ENCODE measurements at places on chromosomes 3 and 15.

GRCh38 chr15:63484433-63485186 lies 19.8 kb upstream of the USP3 start:
- DNase-seq: no peak

- no peak for DNase-seq
Measured at GRCh38 chr3:182986021-182986420, 5.7 kb upstream of the DCUN1D1 start.

GRCh38 chr15:100716456-100717085 lies 114.2 kb downstream of the ASB7 start:
- DNase-seq: no peak

DNA sequence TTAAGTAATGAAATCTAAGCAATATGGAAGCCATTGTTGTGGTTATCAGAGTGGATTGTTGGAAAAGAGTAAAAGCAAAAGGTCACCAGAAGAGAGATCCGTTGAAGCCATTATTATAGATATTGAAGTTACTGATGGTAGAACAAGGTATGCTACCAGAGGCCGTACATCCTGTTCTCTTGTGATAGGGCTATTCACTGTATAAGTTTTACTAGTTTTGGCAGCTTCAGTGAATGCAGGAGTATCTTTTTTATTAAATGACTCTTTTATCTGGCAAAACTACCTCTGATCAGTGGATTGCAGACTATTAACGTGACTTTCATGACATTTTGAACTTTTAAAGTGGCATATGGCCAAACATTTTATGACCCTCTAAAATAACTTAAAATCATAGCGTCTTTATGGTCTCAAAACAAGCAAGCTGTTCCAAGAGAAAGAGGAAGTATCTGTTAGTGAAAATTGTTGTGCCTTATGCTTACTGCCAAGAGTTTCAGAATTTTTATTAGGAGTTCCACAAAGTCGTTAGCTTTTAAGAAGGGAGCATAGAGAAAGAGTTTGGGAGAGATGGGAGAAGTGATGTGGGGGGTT lies 102.9 kb downstream of the LRRC49 start:
- DNase-seq: no peak

DNA sequence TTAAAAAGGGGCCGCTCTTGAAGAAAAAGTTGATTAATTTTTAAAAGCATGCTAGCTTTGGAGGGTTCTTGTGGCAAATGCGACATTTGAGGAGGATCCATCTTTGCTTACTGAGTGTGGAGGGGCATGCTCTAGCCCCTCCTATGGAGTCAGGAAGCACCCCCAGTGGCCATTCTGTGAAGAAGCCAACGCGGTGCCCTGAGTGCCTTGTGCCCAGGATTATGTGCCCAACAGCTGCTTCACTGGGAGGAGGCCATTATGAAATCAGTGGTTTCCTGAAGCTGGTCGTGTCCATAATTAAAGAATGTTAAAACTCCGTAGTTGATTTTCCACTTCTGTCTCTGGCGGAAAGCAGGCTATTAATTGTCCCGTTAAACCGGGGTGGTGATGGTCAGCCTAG lies 69.1 kb upstream of the TNFAIP8L3 start:
- DNase-seq: no peak

- DNase-seq: no peak
Measured at GRCh38 chr3:45885979-45886705, at the start of gene CCR9. Gene CCR9 (plus strand): TSS chr3:45886543. CDS start chr3:45894934, 8,391 bp downstream.

GRCh38 chr15:100075229-100075628 lies 266.5 kb downstream of the ADAMTS17 start:
- no peak for DNase-seq

GRCh38 chr3:39302178-39302577 lies 22.3 kb upstream of the CX3CR1 start:
- DNase-seq: no peak

DNA sequence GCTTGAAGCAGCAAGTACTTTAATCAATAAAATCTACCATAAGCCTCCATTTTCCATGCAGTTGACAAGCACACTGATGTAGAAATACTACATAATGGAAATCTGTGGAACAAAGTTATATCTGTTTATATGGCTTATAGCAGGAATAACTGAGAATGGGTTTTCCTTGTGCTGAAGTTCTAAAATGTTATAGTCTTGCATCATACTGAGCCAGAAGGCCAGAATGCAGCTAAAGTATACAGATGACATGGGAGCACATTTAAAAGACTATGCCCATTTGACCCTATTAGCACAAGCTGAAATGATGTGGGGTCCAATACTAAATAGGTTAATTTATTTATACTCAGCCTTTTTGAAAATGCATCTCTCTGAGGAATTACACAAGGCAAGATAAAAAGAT lies 25.1 kb downstream of the SLC24A5 start:
- no peak for DNase-seq

GRCh38 chr15:98827217-98827616 lies 178.9 kb downstream of the IGF1R start:
- DNase-seq: no peak

GRCh38 chr3:480070-480469 lies 283.5 kb downstream of the CHL1 start:
- no peak for DNase-seq

DNA sequence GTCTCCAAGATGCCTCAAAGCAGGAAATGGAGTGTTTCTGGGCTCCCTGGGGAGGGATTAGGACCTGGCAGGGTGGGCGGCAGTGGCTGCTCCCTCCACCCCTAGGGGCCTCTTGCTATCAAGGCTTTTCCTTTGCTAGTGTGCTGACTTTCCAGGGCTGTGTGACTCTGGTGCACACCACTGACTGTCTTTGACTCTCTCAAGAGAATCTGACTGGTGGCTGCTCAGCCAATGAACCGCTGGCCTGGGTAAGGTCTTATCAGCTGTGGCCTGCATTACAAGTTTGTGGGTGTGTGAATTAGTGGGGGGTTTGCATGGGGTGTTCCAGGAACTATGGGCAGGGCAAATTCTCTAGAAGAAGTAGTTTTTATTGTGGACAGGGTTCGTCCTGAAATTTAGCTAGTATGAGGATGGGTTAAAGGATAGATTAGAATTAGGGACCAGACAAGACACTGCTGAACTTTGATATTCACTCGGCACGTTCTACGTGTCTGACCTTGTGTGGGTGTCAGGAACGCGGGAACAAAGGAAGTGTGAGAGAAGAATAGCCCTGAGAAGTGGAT lies 29.5 kb downstream of the SIAH2 start:
- DNase-seq: no peak

DNA sequence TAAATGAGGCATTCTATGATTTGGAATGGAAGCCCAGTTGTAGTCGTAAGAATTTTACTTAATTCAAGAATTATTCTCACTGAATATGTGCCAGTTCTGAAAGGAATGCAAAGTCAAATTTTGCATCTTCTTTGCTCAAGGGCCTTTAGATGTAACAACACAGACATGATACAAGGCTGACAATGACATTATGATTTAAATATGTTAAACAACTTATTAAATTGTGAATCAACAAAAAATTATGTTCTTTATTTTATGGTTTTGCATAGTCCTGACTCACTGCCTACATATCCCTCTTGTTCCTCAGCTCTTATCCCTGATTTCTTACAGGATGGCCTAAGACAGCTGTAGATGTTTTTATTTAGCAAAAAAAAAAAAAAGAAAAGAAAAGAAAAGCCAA lies 170.9 kb upstream of the NR2E3 start:
- no peak for DNase-seq

DNA sequence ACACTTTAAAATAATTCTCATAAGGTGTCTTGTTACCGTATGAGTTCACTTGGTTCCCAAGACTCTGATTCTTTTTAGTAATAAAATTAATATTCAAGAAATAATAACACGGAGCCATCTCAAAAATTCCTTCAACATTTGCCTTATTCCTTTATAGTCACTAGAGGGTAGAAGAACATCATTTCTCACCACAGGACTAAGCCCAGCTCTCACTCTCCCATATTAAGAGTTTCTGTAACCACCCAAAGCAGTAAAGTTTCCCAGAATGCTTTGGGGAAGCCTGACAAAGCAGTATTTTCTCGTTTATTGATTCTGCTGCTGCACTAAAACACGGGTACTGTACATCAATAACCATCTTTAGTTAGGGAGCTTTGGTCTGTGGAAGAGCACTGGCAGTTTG lies 114.9 kb downstream of the MCTP2 start:
- no peak for DNase-seq

GRCh38 chr3:71441217-71441924 lies 142.2 kb downstream of the FOXP1 start:
- DNase-seq: no peak

GRCh38 chr15:33066584-33066983 lies 127.9 kb downstream of the FMN1 start:
- no peak for DNase-seq

DNA sequence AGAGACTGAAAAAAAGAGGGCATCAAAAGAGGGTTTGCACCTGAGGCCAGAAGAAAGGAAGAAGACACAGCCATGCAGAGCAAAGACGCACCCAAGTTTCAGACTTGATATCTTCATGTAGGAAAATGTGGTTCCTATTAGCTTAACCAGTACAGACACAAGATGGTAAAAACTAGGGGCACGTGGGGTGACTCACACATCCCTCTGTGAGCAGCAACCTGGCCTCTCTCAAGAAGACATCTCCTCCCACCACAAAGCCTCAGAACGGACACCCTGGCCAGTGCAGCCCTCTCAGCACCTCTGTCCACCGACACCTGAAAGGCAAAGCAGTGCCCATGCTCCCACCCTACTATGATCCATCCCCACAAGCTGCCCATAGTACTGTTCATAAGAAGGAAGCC lies 33.3 kb downstream of the GLB1 start:
- no peak for DNase-seq

GRCh38 chr3:111776827-111777483 lies 82.1 kb upstream of the PHLDB2 start:
- DNase-seq: no peak

GRCh38 chr3:126538966-126539365 lies 15.0 kb downstream of the CHST13 start:
- no peak for DNase-seq

DNA sequence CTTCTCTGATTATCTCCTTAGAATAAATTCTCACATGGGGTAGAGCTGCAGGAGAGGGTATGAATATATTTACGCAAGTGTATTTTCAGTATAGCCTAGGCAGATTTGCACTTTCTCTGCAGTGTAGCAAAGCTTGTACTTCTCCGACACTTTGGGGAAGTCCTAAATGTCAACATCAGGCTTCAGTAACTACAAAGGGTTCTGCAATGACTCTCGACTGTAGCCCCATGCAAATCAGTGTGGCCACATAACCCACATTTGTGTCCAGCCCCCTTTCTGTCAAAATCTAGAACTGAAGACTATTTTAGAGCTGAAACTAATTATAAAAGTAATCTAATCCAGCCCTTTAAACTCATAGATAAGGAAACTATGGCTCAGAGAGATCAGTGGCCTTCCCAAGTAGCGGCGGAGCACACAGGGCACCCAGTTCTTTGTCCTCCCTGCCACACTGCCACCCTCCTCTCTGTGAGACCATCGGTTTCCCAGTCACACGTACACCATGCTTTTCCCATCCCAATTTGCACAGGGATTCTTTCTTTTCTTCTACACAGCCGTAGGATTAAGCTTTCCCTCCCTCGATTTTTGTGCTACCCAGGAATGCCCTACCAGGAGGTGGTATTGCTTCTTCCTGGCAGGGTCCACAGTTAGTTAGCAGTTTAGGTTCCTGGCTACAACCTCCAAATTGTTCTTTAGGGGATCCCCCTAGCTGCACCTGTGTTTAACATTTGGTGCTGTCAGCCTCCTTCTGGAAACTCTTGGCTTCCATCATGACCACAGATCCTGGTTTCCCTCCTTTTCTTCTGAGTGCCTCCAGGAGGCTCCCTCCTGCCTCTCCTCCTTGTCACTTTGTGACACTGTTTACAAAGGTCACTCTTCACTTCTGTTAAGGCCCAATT lies 22.9 kb downstream of the MRAS start:
- DNase-seq: no peak

- no peak for DNase-seq
Measured at GRCh38 chr3:140167600-140168281, 232.8 kb downstream of the CLSTN2 start.

- no peak for DNase-seq
Measured at GRCh38 chr3:156233876-156234275, 113.5 kb downstream of the KCNAB1 start.

DNA sequence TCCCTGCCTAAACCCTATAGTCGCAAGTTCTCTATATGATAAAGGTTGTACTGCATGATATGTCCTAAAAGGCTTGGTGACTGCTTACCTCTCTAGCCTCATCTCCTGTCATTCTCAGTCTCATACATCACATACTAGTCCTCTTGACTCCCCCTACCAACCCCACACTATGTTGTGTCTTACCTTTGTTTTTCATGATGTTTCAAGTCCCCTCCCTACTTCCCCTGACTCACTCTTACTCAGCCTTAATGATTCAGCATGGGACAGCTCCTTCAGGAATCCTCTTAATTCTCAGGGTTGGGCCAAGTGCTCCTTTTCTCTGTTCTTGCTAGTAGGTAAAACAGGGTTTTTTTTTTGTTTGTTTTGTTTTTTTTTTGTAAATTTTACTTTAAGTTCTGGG lies 49.6 kb downstream of the SLMAP start:
- DNase-seq: no peak

DNA sequence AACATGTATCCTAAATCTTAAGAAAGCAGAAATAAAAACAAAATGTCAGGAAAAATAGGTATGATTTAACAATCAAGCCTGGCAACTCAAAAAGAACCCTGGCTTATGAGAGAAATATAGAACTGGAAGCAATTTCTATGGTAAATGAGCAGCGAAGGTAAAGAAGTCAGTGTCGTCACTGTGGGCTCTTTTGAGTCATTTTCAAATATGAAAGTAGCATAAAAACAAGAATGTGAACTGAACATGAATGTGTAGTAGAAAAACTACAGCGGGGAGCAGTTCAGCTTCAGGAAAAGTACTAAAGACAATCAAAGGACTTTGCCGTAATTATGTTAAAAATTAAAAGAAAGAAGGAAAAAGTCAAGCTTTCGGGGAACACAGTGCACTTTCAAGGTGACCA lies 17.5 kb downstream of the LSG1 start:
- DNase-seq: no peak

- no peak for DNase-seq
Measured at GRCh38 chr3:45513041-45513440, 81.5 kb upstream of the LIMD1 start.

DNA sequence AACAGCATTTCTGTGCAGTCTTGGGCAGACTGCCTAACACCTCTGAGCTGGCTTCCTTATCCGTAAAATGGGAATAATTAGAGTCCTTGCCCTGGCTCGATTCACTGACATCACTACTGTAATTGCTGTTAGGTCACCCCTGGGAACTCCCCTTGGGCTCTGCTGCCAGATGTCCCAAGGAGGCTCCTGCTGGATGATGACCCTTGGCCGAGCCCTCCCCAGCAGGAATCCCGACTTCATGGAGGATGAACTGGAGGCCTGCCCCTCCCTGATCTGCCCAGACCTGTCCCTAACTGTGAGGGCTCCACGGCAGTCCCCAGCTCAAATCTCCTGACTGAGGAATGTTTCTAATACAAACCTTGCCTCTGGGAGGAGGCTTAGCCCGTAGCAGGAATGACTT lies 18.0 kb downstream of the ESYT3 start:
- DNase-seq: no peak

GRCh38 chr3:31291818-31292217 lies 240.9 kb upstream of the STT3B start:
- no peak for DNase-seq
